Fibroblast of skin of scalp (primary cell): ENCODE measurements at places on chromosomes 5 and 9.

- DNase-seq: no peak
These were observed 45.5 kb upstream of the GPBP1 start for GRCh38 chr5:57128325-57128724.

GRCh38 chr5:172115541-172115982, 72.5 kb downstream of the STK10 start:
- DNase-seq: no peak

GRCh38 chr9:108086624-108087023, 597.1 kb upstream of the KLF4 start:
- DNase-seq: no peak

DNA sequence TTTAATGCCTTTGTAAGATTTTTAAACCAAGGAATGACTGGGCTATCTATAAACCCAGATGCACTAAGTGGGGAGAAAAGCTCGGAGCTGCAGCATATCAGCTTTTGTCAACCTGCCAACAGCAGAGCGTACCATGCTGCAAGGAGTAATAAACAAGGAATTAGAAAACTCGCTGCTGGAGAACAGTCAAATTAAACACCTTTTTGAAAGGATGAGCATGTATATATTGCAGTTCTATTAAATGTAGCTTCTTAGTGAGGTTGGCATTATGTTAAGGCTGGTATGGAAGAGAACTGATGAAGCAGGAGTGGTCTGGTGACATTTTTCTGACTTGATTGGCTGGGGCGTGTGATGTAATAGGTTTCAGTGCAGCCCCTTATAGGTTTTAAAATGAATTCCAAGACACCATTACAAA, 74.7 kb downstream of the PIK3R1 start:
- peak; percentile 48 for DNase-seq

DNA sequence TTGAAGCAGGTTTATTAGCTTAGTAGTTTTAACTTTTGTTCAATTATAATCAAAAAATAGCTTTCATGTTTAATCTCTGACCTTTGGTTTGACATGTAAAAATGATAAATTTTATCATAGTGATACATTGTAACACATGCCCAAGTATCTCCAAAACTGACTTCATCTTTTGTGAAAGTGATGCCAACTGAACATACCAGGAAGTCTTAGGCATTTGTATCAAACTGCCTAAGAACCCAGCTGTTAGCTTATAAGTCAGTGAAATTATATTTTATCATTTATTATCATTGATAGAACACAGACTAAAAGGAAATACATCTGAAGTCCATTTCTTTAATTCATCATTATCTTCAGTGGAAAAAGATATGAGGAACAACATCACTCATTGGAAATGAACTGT, 39.1 kb downstream of the NIPBL start:
- peak; percentile 21 for DNase-seq

- DNase-seq: no peak
These were observed 50.2 kb upstream of the RIC1 start for GRCh38 chr9:5578698-5579085.

GRCh38 chr5:168334280-168334679, 42.8 kb downstream of the WWC1 start:
- DNase-seq: no peak

DNA sequence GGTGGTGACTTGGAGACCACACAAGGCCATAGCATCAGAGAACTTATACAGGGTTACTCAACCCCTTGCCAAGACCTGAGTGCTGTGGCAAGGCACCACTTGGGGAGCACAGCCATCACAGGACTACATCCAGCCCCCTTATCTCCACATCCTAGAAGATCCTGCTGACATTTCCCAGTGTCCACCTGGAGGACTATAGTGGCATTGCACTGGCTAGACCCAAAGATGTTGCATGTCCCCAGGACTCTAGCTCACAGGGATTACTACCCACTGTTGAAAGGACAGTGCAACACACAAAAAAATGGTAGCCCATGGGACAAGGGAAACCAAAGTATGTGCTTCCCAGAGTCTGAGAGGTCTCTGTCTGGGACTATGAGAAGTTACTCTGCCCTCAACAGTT, 411.1 kb upstream of the NUDT12 start:
- DNase-seq: no peak

DNA sequence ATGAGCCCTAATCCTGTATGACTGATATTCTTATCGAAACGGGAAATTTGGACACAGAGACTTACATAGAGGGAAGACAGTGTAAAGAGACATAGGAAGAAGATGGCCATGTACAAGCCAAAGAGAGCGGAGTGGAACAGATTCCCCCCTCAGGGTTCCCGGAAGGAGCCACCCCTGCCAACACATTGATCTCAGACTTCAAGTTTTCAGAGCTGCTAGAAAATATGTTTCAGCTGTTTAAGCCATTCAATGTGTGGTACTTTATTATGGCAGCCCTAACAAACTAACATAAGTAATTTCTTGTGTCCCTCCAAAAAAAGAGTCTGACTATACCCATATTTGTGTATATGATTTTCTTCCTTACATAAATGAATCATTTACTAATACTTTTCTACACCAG, 128.0 kb upstream of the STC2 start:
- DNase-seq: no peak

- no peak for DNase-seq
These were observed 781 bp upstream of the COL23A1 start for GRCh38 chr5:178590924-178591423.

GRCh38 chr5:39270225-39270848, 51.0 kb upstream of the FYB1 start:
- DNase-seq: no peak

- no peak for DNase-seq
These were observed 114.1 kb downstream of the PCSK5 start for GRCh38 chr9:76004526-76004925.

DNA sequence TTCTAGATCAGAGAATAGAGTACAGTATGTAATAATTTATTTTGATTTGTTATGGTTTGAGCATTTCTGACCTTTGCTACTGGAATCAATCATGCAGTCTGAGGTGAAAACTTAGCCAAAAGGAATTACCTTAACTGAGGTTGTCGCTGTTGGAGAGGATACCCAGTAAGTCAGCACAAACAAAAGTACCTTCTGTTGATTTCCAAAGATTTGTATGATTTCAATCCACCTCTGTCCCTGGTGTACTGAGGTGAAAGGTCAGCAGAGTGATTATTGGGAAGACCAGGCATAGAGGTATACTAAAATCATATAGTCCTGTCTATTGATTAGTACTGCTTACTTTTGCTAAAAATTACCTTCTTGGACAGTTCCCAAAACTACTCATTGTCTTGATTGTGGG, 32.8 kb downstream of the RUSC2 start:
- DNase-seq: no peak

GRCh38 chr5:39119404-39120051, 45.3 kb upstream of the RICTOR start:
- DNase-seq: no peak

GRCh38 chr5:142110046-142110531, 1.5 kb downstream of the NDFIP1 start:
- peak; percentile 13 for DNase-seq

- DNase-seq: no peak
These were observed 51.3 kb upstream of the PTPN3 start for GRCh38 chr9:109549386-109549785.

DNA sequence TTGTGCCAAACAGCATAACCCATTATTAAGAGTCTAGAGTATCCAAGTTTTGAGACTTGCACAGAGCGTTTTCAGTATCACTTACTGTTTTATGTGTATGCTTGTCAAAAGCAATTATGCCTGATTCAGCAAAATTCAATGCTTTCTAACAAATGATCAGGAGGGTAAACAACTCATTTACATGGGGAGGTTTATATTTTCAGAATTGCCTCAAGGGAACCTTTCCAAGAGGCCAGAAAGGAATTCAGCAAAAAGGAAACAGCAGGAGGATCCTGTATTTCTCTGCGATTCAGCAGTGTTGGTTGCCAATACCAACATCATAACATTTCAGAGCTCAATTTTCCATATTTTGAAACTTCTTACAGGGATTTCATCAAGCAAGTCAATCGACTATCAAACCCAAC, 69.3 kb upstream of the DAB2 start:
- DNase-seq: peak; percentile 84

GRCh38 chr5:142974409-142974808, 204.2 kb downstream of the ARHGAP26 start:
- DNase-seq: peak; percentile 49

DNA sequence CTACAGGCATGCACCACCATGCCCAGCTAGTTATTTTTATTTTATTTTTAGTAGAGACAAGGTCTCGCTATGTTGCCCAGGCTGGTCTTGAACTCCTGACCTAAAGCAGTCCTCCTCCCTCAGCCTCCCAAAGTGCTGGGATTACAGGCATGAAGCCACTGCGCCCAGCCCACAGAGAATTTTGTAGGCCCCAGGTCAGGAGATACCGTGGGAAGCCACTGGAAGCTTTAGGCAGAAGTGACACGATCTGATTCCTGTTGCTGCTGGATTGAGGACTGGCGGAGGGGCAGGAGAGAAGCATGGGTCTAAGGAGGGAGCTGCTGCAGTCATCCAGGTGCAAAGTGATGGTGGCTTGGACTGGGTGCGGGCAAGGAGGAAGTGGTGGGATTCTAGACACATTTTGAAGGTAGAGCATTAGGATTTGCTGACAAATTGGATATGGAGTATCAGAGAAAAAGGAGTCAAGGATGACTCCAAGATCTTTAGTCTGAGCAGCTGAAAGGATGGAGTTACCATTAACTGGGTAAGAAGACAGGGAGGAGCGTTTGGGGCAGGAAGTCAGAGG, 20.7 kb downstream of the TCF7 start:
- DNase-seq: no peak

DNA sequence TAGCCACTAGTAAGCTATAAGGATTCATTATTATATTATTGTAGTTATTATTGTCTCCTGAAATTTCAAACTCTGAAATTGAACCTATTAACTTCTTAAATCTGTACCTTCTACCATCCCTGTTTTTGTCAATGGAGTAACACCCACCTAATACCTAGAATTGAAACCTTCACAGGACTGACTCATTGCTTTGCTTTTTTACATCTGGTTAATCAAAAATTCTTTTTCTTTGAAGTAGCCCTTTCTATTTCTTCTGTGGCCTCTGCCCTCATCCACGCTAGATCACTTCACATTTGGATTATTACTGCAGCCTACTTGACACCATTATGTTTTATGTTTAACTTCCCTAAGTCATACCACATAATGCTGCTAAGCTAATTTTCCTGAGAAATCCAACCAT, 35.6 kb downstream of the RBM27 start:
- no peak for DNase-seq

DNA sequence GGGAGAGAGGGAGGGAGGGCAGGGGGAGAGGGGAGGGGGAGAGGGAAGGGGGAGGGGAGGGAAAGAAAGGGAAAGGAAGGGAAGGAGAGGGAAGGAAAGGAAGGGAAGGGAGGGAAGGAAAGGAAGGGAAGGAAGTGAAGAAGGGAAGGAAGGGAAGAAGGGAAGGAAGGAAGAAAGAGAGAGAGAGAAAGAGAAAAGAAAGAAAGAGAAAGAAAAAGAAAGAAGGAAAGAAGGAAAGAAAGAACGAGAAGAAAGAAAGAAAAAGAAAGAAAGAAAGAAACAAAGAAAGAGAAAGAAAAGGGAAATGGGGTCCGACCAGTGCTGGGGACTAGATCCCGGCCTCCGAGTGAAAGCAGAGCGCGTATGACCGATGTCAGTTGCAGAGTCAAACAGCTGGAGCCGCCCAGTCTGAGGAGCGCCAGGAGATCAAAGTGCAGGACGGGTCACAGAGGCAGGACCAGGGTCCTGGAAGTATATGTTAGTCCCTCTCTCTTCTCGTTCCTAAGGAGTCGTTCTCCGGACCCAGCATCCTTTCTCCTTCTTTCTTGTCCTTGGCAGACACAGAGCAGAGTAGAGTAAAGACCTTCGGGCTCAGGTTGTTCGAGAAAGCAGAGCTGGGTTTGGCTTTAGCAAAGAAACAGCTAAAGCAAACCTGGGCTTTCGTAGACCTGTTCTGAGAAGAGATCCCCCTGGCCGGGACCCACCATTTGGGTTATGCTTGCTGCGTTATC, 305.4 kb upstream of the MSX2 start:
- DNase-seq: peak; percentile 13

DNA sequence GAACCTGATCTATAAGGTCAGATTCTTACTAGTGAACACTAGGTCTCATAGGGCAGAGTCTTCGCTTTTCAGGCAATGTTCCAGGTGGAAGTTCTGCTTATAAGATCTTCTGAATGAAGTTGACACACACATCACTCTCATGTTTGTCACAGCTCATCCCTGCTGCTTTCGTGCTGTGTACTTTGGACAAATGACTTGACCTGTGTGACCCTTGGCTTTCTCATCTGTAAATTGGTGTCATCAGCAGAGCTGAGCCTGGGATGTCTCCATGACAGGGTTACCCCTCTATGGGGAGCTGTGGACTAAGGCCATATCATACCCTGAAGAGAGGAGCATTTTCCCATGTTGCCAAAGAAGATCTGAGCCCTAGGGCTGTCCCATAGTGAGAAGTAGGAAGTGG, 2.8 kb downstream of the DELE1 start:
- no peak for DNase-seq

- DNase-seq: no peak
These were observed 132.6 kb downstream of the PDZD2 start for GRCh38 chr5:31771500-31771899.

DNA sequence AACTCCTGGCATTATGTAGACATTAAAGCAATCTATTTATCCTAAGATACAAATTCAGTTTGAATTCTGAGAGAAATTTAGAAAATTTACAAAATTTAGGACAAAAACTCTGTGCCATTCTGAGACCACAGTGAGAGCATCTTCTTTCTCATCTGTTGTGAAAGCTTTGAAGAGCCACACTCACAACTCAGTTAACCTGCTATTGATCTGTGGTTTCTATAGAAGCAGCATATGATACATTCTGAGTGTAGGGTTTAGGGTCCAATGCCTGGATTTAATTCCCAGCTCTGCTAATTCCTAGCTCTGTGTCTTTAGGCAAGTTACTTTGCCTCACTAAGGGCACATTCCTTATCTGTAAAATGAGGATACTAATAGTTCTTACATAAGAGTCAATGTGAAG, 21.6 kb downstream of the CAST start:
- no peak for DNase-seq

DNA sequence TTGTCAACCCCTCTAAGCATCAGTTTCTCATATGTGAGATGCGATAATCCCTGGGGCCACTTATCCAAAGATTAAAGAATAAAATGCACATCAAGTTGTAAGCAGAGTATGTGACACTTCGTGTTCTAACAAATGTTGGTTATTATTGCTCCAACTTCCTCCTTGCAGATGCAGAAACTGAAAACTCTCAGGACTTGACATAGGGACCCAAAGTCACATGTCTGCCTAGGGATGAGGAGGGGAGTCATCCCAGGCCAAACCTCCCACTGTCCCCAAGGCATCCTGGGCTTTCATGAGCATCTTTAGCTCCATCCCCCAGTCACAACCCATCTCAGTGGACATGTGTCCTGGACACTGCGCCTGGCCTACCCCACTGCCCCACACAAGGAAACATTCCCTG, 27.5 kb upstream of the SYK start:
- no peak for DNase-seq

DNA sequence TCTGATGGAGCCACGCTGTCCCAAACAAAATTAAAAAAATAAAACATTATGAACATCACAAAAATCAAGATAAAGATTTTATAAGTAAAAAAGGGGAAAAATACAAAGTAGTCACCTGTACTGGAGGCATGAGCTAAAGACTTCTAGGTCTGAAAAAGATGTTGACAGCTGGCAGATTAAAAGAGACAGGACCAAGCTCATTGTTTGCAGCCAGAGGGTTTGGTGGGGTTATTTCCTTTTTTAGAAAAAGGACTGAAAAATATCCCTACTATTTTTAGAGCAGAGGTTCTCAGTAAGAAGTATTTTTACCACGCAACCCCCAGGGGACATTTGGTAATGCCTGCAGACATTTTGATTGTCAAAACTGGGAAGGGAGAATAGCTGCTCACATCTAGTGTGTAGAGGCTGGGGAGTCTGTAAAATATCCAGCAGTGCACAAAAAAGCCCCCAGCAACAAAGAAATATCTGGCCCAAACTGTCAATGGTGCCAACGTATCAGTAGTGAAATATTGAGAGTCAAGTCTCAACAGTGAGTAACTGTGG, 353.4 kb downstream of the TLE1 start:
- DNase-seq: peak; percentile 61
